ENCODE measurements at places on chromosomes 4 and X. TPM values are rescaled to one million over a fixed set of nuclear protein-coding genes. Genes with fewer than 3 reads are reported as not detected.

MTNR1A gene
- total RNA-seq = not detected

RNF175 gene
- total RNA-seq = under 0.01 TPM

GUCY1A1 gene
- 0.29 TPM for total RNA-seq

SSX4 gene
- total RNA-seq = not detected

DNA sequence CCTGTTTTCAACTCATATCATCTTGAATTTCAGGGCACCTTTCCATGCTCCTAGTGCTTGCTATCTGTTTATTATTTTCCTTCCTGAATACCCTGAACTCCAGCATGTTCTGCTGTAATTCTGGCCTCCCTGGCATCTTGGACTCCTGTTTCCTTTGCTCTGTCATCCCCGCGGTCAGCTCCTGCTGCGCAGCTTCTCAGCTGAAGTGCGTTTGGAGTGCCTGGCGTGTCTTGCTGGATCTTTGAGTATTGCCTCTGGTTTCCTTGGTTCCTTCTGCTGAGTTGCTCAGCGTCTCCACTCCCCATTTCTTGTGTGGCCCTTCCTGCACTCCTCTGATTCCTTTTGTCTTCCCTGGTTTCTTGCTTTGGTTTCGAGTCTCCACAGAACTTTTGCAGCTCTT lies 84.4 kb downstream of the HTT start:
- DNase-seq = no peak

GRCh38 chr4:150591406-150591805 lies 9.5 kb downstream of the MAB21L2 start:
- no peak for DNase-seq

DNA sequence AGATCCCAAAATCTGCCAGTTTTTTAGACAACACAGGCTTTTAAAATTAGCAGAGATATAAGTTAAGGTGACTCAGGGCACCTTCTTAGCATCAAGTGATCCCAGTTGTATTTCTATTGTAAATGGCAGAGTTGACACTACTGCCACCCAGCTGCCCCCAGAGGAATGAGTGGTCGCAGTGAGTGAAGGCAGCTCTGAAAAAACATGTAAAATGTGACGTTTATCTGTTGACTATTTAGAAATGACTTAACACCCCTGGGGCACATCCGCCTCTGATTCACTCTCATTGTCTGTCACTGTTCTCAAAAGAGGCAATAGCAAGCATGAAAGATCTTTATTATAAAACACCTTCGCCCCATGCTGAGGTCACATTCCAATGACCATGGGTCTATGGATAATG lies 592.4 kb downstream of the ACTRT1 start:
- DNase-seq = no peak

GRCh38 chr4:56737666-56738065 lies 56.6 kb upstream of the HOPX start:
- DNase-seq = no peak

- no peak for DNase-seq
These were observed 115.6 kb downstream of the GPR143 start for GRCh38 chrX:9650091-9650490.

GRCh38 chr4:48343551-48343950 lies 2.2 kb downstream of the SLAIN2 start:
- DNase-seq = peak; percentile 84

- DNase-seq = peak; percentile 96
These were observed 1.3 kb upstream of the CITED1 start for GRCh38 chrX:72306851-72307645.

GRCh38 chrX:25067271-25068172 lies 51.8 kb upstream of the ARX start:
- no peak for DNase-seq

DNA sequence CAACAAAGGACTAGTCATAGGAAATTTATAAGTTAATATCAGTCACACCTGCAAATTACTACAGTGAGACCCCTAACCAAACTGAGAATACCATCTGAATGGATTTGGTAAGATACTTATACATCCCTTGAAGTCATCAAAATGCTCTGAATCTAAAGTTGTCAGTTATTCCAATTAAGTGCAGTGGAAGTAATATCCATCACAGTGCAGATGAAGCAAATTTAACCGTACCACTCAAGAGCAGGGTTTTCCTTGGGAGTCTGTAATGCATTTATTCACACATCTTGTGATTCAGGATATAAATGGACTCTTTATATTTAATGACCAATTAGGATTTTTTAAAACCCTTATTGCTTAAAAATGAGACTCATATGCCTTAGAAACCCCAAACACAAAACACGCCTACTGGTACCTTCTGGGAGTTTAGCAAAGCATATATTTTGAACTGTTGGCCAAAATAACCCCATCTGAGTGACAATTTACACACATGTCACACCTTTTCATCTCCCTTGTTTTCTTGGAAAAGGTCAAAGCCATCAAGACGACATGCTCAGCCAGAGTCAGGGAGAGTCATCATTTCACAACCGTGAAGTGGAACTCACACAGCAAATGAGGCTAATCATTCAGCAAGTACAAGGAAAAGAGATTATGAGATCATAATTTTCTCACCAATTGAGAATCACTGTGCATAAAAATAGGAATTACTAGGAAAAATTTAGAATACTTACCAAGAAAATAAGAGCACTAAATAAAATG lies 303.7 kb downstream of the HNRNPD start:
- no peak for DNase-seq

DNA sequence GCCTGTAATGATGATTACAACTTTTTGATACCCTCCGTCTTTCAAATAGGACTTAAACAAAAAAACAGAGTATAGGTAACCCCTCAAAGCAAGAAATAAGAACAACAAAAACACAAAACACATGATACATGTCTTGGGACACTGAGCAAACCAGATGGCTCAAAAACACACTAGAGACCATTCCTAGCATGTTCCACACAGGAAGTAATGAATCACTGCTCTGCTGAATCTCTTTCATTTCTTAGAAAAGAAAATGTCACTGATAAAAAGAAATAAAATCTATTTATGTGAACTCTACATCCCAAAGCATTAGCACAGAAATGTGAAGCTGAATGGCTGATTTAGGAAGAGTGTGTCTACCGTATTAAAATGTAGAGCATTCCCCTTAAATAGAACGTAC lies 134.5 kb upstream of the IL15 start:
- DNase-seq = no peak

DNA sequence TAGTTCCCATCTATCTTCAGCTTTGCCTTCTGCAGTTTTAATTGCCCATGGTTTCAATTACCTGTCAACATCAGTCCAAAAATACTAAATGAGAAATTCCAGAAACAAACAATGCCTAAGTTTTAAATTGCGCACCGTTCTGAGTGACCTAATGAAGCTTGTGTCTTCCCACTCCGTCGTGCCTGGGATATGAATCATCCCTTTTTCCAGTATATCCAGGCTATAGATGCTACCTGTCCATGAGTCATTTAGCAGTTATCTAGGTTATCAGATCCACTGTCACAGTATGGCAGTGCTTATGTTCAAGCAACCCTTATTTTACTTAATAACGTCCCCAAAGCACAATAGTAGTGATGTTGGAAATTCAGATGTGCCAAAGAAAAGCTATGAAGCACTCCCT lies 363.6 kb upstream of the FAM241A start:
- DNase-seq = no peak

GRCh38 chr4:75391489-75392166 lies 122.6 kb downstream of the RCHY1 start:
- no peak for DNase-seq

GRCh38 chr4:152247271-152247975 lies 288.5 kb downstream of the FBXW7 start:
- no peak for DNase-seq

- DNase-seq = no peak
These were observed 145.5 kb upstream of the NAP1L5 start for GRCh38 chr4:88843067-88843685.

- no peak for DNase-seq
These were observed 39.8 kb downstream of the IRF2 start for GRCh38 chr4:184434501-184435066.

- no peak for DNase-seq
These were observed 87.6 kb downstream of the MRPL1 start for GRCh38 chr4:77950203-77950602.

DNA sequence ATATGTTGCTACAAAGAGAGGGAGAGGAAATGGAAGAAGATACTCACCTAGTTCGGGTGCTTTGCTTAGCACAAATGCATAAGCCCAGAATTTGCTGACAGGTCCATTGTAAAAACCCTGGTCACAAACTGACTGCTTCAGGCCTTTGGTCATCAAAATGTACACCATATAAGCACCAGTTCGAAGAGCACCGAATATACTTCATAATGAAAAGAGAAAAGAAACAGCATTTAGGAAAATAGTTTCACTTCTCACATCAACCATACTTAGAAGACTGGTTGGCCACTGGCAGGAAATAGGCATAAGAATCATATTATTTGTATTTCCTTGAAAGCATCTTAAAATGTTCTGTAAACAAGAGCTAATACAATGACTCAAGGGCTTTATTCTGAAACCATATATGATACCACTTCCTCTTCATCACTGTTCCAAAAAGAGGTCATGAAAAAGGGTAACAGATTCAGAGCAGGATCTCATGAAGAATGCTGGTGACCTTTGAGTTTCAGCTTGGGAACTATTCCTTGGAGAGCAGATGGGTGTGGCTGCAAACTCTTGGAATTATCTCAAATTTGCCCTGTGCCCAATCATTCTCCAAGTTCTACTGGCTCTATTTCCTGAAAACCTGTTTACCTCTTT lies 138.7 kb downstream of the ELOVL6 start:
- DNase-seq = peak; percentile 71

- DNase-seq = no peak
These were observed 16.2 kb upstream of the FRMD7 start for GRCh38 chrX:132144061-132144460.

GRCh38 chr4:88599714-88600113 lies 7.4 kb downstream of the HERC3 start:
- no peak for DNase-seq

DNA sequence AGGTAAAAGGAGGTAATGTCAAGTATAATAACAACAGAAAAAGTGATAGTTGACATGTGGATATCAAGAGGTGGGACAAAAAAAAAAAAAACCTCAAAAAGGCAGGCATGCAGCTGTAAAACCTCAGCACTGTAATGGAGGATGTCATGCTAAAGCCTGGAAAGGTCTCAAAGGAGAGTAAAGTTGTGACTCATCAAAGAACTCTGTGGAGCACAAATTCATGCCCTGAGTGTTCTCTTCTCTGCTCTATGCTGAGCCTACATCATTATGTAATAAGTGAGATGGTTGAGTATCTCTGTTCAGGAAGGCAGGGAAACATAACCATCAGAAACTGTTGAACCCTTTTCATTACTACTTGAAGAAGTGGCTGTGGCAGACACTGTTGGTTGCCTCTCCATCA lies 597.8 kb downstream of the BCOR start:
- no peak for DNase-seq

DNA sequence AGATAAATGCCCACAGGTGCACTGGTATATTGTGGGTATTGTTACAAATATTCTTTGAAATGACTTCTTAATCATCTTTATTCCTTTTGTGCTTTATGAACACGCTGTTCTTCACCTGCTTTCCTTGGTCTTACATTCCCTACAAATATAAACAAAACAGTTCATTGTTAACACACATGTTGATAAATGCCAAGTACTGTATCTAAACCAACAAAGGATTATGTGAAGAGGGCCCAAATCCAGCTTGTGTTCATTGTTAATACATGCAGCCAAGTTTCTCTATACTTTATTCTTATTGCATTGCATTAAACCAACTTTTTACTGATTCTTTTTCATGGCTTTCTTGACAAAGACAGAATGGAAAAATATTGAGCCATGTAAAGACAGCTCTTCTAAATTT lies 42.8 kb downstream of the AREG start:
- DNase-seq = no peak

DNA sequence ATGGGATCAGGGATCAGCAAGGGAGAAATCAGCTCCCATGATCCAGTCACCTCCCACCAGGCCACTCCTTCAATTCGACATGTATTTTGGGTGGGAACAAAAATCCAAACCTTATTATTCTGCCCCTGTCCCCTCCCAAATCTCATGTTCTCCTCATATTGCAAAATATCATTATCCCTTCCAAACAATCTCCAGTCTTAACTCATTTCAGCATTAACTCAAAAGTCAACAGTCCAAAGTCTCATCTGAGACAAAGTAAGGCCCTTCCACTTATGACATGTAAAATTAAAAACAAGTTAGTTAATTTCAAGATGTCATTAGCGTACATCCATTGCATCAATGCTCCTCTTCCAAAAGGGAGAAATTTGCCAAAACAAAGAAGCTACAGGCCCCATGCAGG lies 22.0 kb downstream of the UGT2B4 start:
- no peak for DNase-seq

GRCh38 chr4:114874321-114874720 lies 239.1 kb downstream of the NDST4 start:
- DNase-seq = no peak

DNA sequence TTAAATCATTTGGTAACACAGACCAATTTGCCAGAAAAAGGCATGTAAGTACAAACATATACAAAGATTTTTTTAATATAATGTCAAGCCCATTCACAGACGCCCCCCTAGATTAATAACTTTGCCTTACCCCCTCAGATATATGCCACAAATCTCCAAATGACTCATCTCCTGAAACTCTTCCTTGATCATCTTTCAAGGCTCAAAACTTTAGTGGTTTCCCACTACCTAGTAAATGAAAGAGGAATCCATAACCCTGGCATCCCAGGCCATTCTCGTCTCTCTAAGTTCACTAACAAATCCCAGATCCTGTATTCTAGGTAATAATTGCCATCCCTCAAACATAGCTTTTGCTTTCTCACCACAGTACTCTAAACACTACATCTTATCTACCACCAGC lies 61.9 kb downstream of the PRSS12 start:
- DNase-seq = peak; percentile 19

DNA sequence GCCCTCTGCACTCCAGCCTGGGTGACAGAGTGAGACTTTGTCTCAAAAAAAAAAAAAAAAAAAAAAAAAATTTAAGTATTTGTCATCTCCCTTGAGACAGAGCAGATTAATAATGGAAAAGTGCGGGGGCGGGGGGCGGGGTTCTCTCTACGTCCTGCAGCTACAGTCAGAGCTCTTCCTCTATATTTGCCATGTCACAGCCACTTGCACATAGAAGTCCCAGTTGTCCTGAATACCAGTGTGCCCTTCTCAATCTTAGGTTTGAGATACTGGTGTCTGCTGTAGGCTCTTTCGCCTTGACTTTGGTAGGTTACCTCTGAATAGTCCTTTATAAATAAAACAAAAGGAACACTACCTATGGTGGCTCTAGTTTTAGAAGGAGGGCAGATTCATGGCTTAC lies 237.8 kb upstream of the PGRMC2 start:
- no peak for DNase-seq
